Epithelial cell of proximal tubule (primary cell): ENCODE measurements at places on chromosomes 1 and 21.

DNA sequence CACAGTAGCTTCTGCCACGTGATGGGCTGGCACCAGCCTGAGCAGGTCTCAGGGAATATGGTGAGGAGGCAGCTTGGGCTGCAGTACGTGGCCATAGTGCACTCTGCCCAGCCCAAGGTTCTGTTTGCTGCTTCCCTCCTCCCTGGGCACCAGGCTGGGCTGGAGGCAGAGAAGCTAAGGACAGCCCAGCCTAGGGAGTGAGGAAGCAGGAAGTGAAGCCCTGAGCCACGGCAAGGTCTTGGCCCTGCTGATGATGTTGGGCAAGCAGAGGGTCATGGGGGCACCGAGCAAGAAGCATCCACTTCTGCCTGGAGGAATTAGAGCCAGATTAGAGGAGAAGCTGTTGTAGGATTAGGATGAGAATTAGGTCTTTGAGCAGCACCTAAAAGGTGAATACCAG is 326.7 kb upstream of the VAMP3 start:
- DNase-seq, result no peak

DNA sequence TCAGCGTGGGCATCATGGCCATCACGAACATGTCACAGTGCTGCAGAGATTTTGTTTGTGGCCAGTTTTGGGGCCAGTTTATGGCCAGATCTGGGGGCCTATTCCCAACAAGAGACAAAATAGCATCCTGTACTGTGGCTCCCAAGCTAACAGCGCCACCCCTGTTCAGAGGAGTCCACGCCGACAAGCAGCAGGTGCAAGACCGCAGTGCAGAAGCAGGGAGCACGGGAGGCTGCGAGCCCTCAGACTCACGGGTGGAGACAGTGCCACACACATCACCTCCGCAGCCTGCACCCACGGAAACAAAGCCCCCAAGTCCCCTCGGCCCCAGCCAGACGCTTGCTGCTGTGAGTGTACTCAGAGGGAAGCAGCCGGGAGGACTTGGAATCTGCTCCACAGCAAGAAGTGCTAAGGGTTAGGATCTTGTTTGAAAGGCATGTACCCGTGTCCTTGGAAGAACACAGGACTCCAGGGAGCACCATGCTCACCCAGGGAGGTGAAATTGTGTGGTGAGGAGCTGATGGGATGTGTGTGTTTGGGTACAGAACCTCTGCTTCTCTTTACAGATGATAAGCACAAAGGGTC is 7.1 kb downstream of the TCP10L start:
- no peak for DNase-seq

DNA sequence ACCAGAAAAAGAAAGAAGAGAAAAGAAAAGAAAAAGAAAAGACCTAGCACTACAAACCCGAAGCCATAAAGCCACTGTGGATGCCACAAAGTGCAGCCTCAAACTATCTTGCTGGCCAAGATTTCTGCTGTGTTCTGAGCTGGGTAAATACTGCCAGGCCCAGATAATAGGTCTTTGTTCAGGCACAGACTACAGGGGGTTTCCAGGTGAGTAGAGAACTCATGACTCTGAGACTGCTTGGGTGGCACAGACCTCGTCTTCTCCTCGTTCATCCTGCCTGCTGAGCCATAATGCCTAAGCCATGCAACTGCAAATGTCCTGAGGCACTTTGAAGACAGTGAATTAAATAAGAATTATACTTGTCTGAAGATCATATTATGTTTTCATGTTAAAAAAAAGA is 651.8 kb downstream of the LMO4 start:
- DNase-seq, result no peak

DNA sequence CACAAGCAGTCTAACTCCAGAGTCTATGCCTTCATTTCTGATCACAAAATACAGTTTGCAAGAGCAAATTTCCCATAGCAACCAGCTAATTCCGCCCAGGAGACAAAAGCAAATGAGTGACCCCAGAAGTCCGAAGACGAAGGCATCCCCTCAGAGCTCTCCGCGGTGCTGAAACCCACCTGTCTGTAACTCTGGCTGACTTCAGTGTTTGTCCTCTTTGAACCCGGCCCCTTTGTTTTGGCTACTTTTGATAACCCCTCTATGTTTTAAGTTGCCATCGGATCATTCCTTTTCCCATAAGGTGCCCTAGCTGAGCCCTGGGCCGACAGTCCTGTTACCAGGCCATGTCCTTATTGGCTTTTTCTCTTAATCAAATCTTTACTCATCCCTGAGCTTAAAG is 515.8 kb downstream of the PTPRU start:
- DNase-seq, result no peak

DNA sequence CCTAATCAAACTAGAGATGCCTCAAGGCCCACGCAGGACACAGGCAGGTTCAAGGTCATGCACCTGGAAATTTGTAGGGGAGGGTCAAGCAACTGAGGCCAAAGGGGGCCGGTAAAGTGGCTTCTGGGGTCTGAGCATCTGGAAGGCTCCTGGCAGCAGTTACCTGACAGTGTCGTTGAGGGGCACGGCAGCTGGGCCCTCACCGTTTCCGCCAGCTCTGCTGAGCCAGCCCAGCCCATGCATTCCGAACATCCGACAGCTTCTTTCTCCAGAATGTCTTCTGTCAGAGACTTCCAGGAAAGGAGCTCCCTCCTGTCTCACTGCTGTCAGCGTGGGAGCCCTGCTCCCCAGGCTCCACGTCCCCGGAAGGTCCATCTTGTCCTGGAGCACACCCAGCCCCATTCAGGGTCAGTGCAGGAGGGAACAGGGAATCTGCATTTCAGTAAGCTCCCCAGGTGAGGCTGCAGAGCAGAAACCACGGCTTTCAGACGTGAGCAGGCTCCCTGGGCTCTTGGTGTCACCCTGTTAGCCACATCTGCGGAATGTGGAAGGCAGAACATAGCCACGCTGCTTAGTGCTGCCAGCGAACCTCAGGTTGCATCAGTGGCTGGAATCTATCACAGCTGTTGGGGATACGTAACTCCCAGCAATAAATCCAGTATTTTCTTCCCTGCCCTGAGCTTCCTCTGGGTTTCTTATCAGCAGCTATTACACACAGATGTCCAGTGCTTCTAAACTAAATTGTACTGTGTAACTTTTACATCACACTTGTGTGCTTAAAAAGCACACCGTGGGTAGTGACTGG is 36.3 kb upstream of the FAM3B start:
- no peak for DNase-seq

GRCh38 chr1:117576236-117576635 is 29.6 kb upstream of the TENT5C start:
- DNase-seq, result no peak

DNA sequence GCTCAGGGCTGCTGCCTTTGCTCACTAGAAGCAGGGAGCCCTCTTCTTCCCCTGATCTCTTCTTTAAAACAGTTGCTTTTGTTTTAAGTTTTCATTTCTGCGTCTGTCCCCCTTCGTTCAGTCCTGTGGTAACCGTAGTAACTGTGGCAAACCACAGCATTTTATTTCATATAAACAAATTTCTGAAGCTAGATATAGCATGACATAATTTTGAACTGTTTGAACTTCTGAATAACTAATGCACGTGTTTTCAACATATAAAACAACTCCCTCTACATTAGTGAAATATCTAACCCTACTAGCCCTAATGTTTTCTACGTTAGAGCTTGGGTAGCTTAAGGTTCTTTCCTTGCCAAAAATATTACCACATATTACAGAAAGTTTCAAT is 104.6 kb downstream of the DISP1 start:
- no peak for DNase-seq

DNA sequence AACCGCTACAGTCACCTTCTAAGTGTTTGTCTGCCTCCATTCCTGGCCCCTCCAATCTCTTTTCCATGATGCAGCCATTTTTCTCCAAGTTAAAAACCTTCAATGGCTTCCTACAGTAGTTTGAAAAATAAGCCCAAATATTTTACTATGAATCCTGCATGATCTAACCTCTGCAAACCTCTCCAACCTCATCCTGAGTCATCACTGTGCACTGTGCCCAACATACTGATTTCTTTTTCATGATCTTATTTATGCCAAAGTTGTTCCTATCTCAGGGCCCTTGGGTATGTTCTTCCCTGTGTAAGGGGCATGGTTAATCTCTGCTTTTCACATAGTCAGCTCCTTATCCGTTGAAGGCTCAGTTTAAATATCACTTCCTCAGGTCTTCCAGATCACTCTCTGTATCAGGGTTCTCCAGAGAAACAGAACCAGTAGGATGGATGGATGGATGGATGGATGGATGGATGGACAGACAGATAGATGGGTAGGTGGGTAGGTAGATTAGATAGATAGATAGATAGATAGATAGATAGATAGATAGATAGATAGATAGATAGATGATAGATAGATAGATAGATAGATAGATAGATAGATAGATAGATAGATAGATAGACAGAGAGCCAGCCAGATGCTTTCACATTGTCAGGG is 18.1 kb upstream of the PTPN14 start:
- no peak for DNase-seq

DNA sequence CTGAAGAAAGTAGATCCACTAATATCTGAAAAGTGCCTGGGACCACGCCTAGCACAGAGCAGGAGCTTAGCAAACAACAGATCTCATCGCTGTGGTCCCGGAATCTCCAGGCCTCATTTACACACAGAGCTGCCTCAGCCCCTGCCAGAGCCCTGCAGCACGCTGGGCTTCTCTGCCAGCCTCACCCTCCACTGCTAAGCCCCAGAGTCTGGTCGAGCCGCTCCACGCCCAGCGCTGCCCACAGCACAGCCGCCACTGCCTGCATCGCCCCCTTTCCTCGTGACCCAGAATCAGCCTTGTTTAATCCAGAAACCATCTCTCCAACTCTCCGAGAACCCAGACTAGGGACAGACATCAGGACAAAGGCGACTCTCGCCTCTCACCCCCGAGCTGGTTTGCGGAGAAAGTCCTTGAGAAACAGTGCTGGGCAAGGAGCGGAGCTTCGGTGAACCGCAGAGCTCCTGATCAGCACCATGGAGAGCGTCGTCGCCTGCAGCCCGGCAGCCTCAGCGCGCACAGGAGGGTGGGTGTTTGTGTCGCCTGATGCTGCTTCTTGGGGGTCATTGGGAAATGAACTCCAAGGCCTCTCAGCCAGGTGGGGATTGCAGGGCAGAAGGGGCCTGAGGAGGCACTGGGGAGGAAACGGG is 145.1 kb downstream of the NPHP4 start:
- DNase-seq, result no peak

- no peak for DNase-seq
These were observed 42.6 kb downstream of the PCNT start for GRCh38 chr21:46366561-46366960.

DNA sequence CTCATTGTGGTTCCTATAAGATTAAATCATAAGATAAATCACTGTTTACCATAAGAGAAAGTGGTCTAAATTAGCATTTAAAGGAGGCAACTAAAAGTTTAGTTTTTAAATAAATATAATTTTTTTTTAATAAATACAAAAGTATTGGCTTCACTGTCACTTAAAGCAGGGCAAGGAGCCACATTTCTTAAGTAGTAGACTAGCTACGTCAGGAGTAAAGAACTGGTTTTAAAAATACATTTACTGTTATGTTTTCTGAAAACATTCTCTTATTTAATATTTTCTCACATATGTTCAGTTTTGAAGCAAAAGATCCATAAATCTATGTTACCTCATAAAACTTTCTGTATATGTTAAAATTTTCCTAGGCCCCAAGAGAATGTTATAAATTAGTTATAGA is 2.2 kb downstream of the ANGPTL1 start:
- no peak for DNase-seq

DNA sequence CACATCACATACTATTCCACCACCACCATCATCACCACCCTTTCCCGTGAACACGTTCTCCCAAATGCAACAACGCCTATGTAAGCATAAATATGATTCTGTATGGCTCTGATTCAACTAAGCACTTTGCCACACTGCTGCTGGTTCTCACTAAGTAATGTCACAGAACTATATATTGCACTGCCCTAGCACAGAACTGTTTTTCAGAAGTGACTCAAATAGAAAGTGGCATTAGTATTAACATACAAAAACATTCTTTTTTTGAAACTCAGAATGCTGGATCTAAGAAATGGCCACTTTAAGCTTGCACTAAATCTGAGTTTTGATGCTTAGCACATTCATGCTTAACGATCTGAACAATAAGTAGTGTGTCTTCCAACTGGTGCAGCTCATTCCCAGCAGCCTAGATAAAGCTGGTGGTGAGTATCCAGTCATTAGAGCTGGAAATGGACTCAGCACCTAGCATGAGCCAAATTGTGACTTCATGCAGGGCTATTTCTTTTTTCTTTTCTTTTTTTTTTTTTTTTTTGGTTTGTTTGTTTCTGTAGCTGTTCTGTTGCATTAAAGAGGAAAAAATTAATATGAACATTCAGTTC is 46.2 kb upstream of the ZC3H11B start:
- no peak for DNase-seq

- no peak for DNase-seq
These were observed 90.7 kb upstream of the KCNK2 start for GRCh38 chr1:214991691-214992315.

GRCh38 chr1:242448910-242449645 is 75.4 kb downstream of the PLD5 start:
- DNase-seq, result no peak

GRCh38 chr1:175690915-175691314 is 52.5 kb downstream of the TNR start:
- no peak for DNase-seq

DNA sequence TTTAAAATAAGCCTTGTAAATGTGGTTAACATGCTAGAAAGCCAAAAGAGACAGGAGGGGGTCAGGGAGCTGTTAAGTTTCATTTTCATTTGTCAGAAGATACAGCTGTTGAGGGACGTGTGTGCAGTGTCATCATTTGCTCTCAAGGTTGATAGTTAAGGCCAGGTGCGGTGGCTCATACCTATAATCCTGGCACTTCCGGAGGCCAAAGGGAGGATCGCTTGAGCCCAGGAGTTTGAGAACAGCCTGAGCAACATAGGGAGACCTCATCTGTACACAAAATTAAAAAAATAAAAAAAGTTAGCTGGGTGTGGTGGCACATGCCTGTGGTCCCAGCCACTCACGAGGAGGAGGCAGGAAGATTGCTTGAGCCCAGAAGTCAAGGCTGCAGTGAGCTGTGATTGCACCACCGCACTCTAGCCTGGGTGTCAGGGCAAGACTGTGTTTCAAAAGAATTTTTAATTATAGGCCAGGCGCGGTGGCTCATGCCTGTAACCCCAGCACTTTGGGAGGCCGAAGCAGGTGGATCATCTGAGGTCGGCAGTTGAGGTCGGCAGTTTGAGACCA is 22.7 kb downstream of the ZBTB8OS start:
- no peak for DNase-seq

DNA sequence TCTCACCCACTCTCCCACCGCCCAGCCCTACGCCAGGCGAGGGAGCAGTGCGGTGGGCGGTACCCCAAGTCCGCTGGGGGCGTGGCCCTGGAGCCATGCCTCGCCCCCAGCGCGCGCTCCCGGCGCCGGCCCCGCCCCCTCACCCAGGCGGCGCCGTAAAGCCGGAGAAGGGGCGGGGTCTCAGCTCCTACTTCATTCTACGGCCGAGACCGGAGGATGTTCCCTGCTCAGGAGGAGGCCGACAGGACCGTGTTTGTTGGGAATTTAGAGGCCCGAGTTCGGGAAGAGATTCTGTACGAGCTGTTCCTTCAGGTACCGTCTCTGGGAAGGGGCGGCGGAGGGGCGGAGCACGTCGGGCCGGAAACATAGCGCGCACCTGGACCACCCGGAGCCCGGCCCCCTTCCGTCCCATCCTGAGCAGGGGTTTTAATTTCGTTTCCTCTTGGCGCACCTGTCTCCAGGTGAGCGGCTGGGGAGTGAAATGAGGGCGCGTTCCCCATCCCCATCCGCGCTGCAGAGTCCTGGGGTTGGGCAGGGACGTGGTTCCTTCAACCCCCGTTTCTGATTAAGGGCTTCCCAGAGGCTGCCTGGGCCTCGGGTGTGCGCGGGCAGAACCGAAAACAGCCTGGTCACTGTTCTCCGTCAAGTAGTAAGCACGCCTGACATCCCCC is at the start of gene RBM11:
Gene RBM11, plus strand, starts transcription at position 187 of the 671 bp plus-strand sequence. Its CDS starts 30 bp downstream, at position 217.
- DNase-seq, result no peak

GRCh38 chr1:203151362-203152157 is 24.0 kb downstream of the ADORA1 start:
- peak; percentile 51 for DNase-seq
